ENCODE measurements at places on chromosomes 1 and 21.

- no peak for DNase-seq
These were observed 91.6 kb downstream of the RNF220 start for GRCh38 chr1:44496541-44497171.

DNA sequence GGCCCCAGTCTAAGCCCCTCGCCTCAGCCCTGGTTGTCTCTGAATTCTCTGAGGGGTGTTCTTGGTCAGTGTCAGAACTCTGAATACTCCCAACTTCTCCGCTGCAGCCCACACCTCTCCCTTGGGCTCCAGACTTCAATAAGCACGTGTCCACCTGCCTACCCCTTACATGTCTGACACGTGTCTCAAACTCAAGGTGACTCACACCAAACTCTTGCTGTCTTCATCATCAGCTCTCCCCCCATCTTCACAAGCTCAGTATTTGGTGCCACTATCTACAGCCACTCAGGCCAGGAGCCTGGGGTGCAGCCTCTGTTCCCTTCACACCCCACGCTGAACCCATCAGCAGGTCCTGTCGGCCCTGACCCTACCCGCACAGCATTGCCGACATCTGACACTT is 18.8 kb upstream of the UBXN10 start:
- DNase-seq, result no peak

DNA sequence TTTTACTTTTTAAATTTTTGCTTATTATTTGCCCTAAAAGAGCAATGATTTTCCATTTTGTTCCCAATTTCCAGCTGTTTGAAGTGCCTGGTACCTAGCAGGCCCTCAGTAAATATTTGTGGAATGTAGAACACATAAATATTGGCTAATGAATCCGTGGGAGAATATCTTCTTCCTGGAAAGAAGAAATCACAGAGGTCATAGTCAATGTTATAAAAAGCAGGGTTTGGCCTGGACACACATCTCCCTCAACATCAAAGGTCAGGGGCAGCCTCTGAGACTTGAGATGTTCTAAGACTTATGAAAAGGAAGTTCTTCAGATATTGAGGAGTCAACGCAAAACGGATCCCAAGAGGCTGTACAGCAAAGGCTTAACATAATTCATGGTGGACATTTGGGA is 358.1 kb downstream of the HHAT start:
- DNase-seq, result no peak

GRCh38 chr1:247431643-247432042 is 15.7 kb downstream of the NLRP3 start:
- DNase-seq, result no peak

GRCh38 chr1:2645776-2646175 is 13.0 kb upstream of the MMEL1 start:
- no peak for DNase-seq

- no peak for DNase-seq
These were observed 7.1 kb downstream of the AMIGO1 start for GRCh38 chr1:109502364-109502851.

DNA sequence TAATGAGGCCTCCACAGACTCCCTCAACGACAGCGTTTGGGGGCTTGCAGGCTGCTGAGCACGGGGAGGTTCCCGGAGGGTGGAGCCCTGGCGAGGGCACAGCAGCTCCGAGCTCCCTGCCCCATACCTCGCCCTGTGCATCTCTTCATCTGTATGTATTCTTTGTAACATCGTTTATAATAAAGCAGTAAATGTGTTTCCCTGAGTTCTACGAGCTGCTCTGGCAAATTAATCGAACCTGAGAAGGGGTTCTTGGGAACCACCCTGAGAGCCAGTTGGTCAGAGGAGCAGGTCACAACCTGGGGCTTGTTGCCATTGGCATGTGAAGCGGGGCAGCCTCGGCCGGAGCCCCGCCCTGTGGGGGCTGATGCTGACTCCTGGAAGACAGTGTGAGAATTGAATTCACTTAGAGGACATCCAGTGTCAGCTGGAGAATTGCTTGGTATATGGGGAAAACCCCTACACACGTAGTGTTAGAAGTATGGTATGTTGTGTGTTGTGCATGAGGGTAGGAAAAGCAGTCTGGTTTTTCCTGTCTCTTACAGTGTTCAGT is 11.5 kb downstream of the SLC37A1 start:
- no peak for DNase-seq

DNA sequence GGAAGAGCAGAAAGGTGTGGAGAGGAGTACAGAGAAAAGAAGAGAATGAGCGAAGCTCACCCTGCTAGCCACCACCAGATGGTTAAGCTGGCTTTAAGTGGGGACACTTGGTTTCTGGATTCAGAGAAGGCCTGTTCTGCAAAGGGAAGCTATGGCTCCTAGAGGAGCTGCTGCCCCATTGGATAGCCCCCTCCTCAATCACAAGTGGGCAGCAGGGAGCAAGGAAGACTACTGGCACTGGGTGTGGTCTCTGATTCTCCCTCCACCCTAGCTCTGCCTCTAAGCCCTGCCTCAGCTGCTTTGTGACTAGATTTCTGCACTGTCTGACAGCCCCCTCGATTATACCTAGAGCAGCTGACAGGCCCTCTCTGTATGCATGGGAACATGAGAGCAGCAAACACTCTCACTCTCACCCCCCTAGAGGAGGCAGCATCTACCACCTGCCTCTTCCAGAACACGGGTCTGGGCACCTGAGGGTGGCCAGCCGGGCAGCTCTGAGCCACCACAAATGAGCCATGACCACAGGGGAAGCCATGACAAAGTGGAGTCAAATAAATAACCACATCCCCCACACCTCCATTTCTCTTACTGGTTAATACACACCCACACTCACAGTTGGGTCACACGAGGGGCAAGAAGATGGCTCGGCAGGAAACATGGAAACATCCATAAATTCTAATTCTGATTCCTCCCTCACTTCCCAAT is 13.6 kb downstream of the PLEKHA6 start:
- no peak for DNase-seq

GRCh38 chr1:222938986-222939385 is 124.1 kb downstream of the DISP1 start:
- DNase-seq, result no peak

GRCh38 chr1:230737622-230738262 is 9.4 kb upstream of the CAPN9 start:
- DNase-seq, result no peak

DNA sequence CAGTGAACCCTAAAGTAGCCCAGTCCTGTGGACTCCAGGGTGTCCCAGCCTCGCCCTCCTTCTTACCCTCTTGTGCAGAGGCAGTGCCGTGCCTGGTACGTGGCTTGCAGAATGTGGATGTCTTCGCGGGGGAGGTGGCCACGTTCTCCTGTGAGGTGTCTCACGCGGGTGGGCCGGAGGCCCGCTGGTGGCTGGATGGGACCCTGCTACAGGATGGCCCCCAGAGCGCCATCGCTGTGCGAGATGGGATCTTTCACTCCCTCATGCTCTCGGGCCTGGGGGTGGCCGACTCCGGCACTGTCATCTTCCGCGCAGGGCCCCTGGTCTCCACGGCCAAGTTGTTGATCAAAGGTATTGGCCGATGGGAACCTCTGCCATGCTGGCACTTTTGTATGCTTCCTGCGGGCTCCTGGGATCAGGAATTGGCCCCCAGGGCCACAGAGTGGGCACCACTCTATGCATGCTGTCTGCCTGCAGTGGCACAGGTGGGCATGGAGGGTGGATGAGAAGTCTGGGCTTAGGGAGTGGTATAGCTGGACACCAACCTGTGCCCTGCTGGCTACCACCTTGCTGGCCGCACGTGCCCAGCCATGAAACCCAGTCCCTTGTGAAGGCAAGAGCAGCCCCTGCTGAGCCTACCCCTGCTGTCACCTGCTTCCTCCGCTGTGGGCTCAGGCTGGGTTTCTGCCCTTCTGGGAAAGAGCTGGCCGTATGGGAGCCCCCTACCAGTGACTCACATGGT is 92.9 kb downstream of the TRIM11 start:
- no peak for DNase-seq

- DNase-seq, result no peak
These were observed 93.2 kb upstream of the KCTD3 start for GRCh38 chr1:215473943-215474342.

DNA sequence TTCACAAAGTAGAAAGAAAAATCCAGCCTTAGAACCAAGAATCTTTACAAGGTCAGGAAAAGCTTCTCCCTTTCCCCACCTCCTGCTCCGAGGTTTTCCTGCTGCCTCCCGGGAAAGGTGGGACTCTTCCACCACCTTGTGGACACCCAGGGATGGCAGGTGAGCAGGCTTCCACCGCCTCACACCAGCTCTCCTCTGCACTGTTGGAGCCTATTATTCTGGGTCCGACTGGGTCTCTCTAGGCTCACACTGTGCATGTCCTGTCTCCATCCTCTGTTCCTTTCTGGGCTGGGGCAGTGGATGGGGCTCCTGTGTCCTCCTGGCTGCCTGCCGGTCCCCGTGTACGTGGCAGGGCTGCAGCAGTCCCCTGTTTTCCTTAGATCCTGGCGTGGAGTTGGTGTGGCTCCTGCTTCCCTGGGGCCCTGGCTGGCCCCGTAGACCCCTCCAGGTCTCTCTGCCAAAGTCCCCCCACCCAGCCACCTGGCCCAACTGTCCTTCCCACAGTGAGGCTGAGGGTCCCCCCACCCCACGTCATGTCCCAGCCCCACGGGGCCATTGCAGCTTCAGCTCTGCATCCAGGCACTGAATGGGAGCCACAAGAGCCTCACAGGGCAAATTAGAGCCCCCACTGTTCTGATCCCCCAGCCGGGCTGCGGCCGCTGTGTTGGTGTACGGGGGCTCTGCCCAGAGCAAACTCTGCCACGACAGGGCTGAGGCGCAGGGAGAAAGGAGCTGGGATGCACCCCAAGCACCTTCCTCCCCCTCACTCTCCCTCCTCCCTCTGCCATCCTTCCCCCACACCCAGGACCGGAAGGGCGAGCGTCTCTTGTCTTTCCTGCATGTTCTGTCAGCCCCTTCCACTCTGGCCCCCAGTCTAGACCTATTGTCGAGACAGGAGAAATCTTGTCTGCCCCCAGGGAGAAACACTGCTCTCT is 3.3 kb upstream of the SLC45A1 start:
- peak; percentile 41 for DNase-seq

DNA sequence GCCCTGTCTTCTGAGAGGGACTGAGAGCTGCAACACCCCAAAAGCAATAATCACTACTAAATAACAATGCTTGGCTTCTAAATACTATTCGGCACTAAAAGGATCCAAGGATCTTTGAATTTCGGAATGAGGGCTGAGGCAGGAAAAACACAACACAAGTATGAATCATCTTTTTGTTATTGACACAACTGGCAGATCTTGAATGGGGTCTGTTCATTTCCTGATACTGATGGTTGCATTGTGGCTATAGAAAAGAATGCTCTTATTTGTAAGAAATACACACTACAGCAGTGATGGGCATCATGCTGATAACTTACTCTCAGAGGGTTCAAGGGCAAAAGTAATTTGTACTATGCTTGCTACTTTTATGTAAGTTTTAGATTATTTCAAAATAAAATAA is 149.2 kb upstream of the PLD5 start:
- DNase-seq, result no peak

GRCh38 chr1:12336413-12336812 is 106.6 kb downstream of the VPS13D start:
- DNase-seq, result no peak

DNA sequence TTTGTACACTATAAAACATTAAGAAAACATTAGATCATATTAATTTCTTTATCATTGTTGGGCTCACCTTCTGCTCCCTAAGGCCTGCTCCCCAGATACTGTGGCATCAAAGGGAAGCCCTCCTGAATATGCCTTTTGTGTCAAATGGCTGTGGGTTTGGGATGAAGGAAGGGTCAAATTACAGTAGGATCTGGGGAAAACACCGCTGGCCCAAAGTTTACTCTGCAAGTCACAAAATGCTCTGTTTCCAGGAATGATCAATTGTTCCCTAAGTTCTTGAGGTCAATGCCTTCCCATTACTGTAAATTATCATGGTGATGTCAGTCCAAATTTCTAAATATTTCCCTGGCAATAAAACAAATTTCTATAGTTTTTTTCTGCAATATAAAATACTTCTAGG is 6.8 kb upstream of the ITLN2 start:
- no peak for DNase-seq

DNA sequence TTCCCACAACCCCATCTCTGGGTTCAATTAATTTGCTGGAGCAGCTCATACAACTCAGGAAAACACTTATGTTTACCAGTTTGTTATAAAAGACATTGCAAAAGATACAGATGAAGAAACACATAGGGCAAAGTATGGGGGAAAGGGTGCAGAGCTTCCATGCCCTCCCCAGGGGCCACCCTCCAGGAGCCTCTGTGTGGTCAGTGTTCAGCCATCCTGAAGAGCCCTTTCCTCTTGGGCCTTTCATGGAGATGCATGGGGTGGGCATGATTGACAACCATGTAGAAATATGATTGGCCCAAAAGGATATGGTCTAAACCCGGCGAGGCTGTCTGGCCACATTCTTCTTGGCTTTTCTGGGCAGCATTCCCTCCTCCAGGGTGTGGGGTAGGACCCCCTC is 56.8 kb upstream of the PDE9A start:
- no peak for DNase-seq

GRCh38 chr1:185921636-185922035 is 187.4 kb downstream of the HMCN1 start:
- DNase-seq, result no peak

DNA sequence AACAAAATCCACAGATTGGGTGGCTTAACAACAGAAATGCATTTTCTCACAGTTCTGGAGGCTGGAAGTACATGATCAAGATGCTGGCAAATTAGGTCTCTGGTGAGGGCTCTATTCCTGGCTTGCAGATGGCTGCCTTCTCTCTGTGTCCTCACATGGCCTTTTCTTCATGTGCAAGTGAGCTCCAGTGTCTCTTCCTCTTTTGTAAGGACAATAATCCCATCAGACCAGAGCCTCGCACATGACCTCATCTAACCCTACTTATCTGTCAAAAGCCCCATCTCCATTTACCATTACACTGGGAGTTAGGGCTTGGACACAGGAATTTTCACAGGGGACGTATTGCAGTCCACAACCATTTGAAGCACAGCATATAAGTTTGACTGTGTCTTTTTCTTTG is 181.6 kb downstream of the NEGR1 start:
- DNase-seq, result no peak

DNA sequence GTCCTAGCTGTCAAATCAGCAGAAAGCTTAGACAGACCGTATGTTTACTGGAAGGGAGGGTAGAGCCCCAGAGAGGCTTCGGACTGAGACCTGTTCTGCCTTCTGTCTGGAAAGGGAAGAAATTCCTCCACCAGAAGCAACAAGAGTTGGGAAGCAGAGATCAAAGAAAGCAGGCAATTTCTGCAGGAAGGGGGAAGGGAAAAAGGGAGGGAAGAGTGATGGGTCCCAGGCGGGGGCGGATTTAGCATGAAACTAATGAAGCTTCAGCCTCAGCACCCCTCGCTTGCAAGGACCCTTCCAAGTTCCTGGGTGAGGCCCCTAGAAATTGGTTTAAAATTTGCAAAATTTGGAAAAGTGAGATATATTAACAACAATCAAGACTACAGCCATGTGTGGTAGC is 26.6 kb upstream of the FAM20B start:
- DNase-seq, result no peak

Data from activated T-cell treated with anti-CD3 and anti-CD28 coated beads for 48 hours (primary cell).